ENCODE measurements at places on chromosomes 2 and 18.

DNA sequence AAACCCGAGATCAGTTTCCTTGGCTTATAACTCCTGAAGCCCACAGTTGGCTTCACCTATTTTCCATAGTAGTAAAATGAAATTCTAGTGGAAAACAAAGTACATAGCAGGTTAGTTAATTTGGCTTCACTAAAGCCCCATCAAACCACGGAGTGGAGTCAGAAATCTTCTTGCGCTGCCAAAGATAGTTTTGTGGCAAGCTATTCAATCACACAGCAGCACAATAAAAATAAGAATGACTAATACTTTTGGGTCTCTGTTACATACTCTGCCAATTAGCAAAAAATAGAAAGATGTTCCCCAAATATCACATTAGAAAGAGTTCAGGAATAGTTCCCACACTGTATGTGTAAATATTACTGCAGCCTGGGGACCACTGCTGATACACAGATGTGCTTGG is 175.2 kb upstream of the NOL4 start:
- no peak for DNase-seq

- no peak for DNase-seq
Measured at GRCh38 chr2:174628528-174629169, 31.0 kb upstream of the WIPF1 start.

- no peak for DNase-seq
Measured at GRCh38 chr2:63035660-63036059, 15.0 kb upstream of the OTX1 start.

GRCh38 chr2:176680916-176681516 is 411.8 kb downstream of the MTX2 start:
- DNase-seq = no peak

DNA sequence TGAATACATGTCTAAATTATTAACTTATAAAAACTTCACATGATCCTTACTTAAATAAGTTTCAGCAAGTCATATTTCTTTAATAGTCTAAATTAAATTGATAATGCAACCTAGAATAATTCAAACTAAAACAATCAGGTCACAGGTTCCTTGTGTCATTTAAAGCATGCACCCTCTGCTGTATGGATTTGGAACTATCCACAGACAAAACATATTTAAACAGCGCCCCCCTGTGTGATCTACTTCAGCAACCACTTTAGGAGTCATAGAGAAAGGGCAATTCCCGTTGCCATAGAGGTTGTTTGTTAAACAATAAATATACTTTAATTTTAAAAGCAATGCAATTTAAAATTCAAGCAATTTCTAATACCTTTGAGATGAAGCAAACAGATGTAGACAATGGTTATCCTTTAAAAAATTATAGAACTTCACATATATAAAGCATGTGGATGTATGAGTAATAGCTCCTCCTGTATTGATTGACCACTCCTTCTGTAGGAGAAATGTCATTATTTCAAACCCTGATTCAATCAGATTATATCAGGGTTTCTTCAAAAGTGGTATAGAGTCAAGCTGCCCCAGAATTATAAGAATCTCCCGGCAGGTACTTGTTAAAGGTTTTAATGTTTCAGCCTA is 21.2 kb downstream of the GRB14 start:
- DNase-seq = no peak

DNA sequence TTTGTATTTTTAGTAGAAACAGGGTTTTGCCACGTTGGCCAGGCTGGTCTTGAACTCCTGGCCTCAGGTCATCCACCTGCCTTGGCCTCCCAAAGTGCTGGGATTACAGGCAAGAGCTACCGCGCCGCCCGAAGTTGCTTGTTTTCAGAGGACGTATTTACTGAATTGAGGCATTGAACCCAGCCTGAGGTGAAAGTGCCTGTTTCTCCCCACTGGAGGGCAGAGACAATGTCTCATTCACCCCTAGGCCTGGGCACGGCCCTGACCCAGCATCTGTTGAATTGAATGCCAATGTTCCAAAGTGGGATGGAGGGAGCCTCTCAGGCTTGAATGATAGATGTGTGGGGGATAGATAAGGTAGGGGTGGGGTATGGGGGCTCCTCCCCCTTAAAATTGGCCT is 4.5 kb upstream of the TMBIM1 start:
- DNase-seq = no peak

GRCh38 chr2:168234407-168235085 is 12.8 kb downstream of the STK39 start:
- DNase-seq = no peak

Measured in activated T-helper 1 cell treated with anti-CD3 and anti-CD28 coated beads, Interleukin-2, amount 50 U/mL, for 16 hours (primary cell).